Ovary (tissue), 10 donors: ENCODE measurements at places on chromosomes 2 and 18.
A peak's percentile ranks its signal among the peaks of the same experiment; 100 is the strongest.

DNA sequence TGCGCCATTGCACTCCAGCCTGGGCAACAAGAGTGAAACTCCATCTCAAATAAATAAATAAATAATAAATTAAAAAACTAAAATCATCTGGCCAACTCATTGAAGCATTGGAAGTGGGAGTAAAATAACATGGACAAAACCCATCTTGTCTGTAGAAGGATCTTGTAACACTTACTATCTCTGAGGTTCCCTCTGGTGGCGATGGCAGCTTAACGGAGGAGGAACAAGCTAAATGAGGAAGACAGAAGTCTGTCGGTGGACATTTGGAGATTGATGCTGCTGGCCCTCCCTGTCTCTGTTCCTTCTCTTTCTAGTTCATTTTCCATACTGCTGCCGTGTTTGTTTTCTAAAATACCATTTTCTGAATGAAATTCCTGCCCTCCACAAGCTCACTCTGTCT is 43.4 kb downstream of the ZCCHC2 start:
- DNase-seq, result no peak

DNA sequence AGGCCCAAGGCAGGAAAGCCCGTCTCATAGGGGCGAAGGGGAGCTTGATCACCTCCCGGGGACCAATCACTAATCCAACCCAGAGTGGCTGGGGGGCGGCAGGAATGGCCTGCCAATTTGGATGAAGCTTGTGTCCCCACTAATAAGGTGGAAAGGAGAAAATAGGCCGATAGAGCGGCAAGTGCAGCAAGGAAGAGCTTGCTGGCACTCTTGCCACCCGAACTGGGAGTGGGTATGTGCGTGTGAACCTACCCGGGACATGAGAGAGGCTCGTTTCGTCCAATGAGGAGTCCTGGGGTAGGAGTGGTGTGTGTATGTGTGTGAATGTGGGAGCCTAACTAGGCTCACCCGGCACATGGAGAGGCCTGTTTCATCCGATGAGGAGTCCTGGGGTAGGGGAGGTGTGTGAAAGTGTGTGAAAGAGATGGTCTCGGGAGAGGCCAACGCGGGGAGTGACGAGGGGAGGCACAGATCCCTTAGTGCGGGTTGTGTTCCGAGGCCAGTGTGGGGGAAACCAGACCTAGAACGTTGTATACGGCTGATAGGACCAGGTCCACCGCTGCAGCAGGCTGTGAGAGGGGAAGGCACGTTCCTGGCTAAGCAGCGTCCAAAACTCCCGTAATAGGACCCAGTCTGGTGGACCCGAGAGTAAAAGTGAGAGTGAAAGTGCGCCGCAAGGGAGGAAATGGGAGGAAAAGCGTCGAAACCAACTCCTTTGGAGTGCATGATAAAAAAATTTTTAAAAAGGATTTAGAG is 47.1 kb upstream of the SELENOI start:
- peak; percentile 51 for DNase-seq

- no peak for DNase-seq
These were observed 124.7 kb upstream of the GATA6 start for GRCh38 chr18:22044474-22045220.

- no peak for DNase-seq
These were observed 44.8 kb downstream of the PAX8 start for GRCh38 chr2:113233593-113234550.

- no peak for DNase-seq
These were observed 135.5 kb upstream of the ZSWIM2 start for GRCh38 chr2:186984481-186984880.

DNA sequence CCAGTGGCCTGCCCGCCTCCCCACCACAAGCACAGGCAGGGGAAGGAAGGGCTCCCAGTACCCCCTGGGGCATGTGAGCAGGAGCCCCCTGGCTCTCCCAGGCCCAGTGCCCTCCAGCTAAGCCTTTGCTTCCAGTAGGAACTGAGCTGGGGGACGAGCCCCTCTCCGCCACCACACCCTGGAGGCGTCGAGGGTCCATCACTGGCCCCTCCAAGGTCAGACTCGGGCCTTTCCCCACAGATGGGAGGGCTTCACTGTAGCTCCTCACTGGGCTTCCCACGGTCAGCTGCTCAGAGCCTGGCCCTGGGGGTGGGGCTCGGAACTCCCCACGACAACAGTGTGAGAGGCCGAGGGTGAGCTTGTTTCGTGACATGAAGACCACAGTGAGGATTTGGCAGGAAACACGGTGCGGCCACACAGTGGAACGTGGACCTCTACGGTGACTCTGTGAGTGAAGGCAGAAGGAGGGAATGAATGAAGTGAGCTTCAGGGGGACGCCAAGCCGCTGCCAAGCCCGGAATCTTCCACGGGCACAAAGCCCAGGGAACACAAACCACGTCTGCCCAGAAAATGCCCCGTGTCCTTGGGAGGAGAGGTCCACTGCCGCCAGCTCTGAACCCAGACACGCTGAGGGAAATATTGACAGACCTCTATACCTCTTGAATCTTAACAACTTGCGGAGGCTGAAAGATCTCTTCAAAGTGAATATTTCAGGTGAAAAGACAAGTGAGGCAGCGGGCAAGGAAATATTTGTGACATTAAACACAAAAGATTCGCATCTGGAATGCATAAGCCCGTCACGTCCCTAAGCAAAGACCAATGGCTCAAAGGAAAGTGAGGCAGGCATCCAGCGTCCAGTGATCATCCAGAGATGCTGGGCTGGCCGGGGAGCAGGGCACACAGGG is 144.8 kb upstream of the GPC1 start:
- no peak for DNase-seq

DNA sequence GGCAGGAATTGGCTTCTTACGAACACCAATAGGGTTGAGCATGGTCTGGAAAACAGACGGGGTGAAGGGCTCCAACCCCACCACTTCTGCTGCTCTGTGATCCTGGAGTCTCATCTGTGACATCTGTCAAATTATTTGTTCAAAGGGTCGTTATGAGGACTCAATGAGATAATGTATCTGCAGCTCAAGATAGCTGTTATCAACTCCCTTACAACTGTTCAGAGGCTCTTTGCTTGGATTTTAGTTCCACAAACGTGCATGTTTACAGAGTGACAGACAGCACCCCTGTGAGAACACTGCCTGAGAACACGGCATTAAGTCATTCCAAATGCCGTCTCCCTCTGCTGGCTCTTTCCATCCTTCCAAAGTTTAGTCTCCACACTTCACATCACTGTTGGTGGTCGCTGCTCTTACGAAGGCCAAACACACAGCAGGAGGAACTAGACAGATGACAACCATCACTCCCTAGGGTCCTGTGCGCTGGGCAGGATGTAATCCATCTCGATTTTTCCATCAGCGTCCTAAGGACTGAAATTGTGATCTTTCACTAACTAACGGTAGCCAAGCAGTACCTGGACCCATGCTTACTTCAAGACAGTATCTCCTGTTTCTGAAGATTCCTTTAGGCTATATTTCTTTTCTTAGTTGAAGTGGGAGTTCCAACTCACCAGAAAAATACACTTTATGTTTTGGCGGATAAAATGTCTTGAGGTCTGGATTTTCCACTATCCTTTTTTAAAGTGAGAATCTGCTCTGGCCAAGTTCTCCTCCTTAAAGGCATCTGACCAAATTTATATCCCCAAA is 220.3 kb downstream of the ANAPC1 start:
- no peak for DNase-seq

- DNase-seq, result no peak
These were observed 1.5 kb downstream of the AQP4 start for GRCh38 chr18:26863921-26864497.

DNA sequence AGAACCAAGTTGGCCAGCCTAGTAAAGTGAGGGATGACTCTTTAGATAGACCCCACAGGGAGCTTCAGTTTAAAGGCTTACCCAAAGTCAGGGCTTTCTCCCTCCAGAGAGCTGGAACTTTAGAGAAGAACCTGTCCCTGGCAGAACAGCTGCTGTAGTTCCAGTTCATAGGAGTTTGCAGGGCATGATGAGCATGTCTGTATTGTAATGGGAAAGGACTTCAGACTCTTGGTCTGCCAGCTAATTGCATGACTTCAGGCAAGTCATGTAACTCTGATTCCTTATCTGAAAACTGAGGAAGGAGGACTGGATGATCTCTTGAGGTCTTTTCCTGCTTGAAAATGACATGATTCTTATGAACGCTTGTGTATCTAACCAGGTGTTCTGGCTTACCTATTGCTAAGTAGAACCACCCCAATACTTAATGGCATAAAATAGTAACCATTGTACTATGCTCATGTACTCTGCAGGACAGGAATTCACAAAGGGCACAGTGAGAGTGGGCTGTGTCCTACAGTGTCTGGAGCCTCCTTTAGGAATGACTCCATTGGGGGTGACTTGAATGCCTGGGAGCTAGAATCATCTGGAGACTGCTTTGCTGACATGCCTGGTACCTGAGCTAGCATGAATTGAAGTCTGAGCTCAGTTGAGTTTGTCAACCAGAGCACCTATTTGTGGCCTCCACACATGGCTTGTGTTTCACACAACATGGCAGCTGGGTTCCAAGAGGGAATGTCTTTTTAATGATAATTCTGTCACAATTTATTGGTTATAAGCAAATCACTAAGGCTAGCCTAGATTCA is 18.9 kb downstream of the SP5 start:
- no peak for DNase-seq

DNA sequence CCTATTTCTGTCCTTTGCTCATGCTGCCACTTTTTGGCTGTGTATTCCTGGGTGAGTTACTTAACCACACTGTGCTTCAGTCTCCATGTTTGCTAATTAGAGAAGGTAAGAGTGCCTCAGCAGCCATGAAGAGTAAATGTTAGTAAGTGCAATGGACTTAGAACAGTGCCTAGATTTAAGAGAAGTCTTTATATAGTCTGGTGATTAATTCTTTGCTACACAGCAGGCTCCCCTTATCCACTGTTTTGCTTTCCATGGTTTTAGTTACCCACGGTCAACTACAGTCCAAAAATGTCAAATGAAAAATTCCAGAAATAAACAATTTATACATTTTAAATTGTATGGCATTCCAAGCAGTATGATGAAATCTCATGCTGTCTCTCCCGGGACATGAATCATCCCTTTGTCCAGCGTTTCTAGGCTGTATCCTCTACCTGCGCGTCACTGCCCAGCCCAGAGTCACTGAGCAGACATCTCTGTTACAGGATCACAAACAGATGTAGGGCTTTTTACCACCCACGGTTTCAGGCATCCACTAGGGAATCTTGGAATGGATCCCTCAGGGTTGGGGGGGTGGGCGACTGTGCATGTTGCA is 91.0 kb downstream of the CTIF start:
- no peak for DNase-seq

DNA sequence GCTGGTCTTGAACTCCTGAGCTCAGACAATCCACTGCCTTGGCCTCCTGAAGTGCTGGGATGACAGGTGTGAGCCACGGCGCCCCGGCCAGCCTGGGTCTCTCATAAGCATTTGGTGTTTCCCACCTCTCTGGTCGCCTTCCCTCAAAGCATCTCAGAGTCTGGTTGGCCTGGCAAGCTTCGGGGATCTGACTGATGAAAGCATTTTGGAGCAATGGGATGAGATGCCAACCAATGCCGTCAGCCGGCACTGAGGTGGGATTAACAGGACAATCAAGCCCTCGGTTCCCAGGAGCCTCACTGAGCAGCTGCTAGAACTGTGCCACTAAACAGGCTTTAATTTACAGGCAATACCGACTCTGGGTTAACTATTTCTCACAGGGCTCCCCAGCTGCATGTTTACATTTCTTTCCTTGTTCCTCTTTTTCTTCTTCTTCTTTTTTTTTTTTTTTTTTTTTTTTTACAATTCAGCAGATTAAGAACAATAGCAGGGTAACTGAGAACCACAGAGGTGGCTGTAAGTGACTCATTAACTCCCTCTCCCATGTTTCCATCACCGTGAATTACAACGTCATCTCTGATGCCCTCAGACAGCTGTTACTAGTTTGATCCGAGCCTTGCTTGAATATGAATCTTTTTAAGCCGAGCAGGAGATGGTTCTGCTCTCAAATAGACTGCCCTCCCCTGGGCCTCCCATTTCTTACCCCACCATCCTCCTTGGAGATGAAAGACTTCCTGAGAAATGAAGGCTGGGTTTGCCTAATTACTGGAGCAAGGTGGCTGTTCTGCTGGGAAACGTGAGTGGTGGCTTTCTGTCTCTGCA is 37.9 kb downstream of the ODC1 start:
- no peak for DNase-seq

GRCh38 chr2:240953426-240954410 is 44.7 kb upstream of the SNED1 start:
- no peak for DNase-seq

DNA sequence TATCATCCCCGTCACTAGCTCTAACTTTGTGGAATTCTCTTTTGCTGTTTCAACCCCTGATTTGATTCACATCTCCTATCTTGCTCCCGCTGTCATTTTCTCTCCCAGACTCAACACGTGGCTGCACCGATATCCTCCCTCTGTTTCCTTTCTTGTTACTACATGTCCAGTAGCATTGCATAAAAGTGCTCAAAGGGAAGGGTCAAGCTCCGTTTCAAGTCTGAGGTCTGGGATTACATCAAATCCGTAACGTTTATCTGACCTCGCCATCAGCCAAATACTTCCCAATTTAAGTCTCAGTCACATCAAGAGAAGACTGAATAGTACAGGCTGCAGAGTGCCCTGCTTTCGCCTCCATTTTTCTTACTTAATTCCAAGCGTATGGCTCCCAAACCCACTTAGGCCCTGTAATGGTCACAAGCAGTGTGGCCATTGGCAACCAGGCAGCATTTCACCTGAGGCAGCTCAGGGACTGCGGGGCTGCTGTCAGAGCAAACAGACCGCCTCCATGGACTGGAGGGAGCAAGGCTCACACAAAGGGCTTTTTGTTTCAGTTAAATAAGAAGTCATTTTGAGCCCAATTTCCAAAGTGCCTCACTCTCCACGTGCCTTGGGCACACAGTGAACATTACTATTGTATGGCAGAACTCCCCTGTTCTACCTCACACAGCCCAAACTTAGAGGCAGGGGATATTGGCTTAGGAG is 217.8 kb downstream of the BCL11A start:
- no peak for DNase-seq

DNA sequence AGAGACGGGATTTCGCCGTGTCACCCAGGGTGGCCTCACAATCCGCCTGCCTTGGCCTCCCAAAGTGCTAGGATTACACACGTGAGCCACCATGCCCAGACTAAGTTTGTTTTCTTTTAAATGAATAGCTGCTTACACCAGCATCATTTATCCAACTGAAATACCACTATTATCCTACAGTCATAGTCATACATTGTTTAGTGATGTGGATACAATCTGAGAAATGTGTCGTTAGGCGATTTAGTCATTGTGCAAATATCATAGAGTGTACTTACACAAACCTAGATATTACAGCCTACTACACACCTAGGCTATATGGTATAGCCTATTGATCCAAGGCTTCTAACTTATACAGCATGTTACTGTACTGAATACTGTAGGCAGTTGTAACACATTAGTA is 10.3 kb downstream of the ZC3H15 start:
- DNase-seq, result no peak

- DNase-seq, result no peak
These were observed 132.1 kb upstream of the MMADHC start for GRCh38 chr2:149719695-149720094.

GRCh38 chr2:188573453-188573852 is 281.8 kb downstream of the GULP1 start:
- no peak for DNase-seq

- no peak for DNase-seq
These were observed 82.2 kb upstream of the RMDN2 start for GRCh38 chr2:37842732-37843440.
